ENCODE measurements at places on chromosomes 5 and 9.

DNA sequence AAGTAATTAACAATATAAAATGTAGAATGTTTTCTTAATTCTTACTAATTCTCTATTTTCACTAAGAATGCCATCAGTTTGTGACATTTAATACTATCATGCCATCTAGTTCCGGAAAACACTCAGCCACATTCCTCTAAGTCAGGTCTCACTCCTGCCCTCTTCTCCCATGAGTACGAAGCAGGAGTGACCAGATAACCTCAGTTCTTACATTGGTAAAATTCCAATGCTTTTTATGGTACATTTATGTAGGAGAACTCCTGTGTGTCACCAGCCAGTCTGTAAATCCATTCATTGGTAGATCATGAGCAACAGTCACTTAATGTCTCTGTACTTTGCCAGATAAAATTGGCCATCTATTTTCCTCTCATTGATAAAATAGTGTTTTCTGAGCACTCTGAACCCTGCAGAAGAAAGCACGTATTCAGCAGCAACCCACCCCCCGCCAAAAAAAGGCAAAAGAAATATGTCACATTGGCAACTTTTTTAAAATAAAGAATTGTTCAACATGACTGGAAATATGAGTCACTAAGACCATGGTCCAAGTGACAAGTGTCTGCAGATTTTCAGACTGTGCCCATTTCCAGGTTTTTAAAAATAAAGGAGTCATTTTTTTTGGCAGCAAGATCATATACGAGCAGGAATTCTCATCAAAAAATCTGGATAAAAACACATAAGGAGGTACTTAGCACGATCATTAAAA is 11.8 kb downstream of the GLIS3 start:
- DNase-seq = no peak

DNA sequence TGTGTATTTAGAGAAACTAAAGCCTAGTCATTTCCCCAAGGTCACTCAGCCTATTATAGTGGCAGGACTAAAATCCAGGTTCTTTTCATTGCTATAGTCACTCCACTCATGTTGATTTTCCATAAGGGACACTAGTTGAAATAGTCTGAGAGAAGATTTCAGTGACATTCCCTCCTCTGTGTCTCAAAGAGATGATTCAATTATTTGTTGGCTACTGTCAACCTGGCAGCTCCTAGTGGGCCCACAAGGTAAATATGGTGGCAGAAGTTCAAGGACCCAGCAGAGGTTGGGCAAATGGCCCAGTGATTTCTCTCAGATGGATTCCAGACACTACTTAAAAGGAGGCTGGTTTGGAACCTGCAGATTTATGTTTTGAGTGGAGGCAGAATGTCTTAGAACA is 48.1 kb downstream of the G3BP1 start:
- no peak for DNase-seq

GRCh38 chr5:77841616-77842015 is 65.5 kb upstream of the TBCA start:
- DNase-seq = no peak

GRCh38 chr9:91275655-91276054 is 86.1 kb downstream of the AUH start:
- DNase-seq = no peak

DNA sequence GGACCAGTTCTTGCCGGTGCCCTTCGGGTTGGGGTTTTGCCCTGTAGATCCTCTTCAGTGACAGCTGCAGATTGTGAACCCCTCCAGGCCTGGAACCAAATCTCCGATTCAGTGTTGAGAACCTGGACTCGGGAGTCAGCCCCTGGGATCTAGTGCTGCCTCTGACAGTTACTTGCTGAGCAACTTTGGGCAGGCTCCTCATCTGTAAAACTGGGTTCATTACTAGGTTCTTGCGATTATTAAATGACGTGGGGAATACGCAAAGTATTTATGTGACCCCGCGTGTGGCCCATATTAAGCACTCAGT is 600 bp downstream of the ERCC6L2 start:
- DNase-seq = no peak

GRCh38 chr9:87546704-87547103 is 49.0 kb downstream of the DAPK1 start:
- no peak for DNase-seq

DNA sequence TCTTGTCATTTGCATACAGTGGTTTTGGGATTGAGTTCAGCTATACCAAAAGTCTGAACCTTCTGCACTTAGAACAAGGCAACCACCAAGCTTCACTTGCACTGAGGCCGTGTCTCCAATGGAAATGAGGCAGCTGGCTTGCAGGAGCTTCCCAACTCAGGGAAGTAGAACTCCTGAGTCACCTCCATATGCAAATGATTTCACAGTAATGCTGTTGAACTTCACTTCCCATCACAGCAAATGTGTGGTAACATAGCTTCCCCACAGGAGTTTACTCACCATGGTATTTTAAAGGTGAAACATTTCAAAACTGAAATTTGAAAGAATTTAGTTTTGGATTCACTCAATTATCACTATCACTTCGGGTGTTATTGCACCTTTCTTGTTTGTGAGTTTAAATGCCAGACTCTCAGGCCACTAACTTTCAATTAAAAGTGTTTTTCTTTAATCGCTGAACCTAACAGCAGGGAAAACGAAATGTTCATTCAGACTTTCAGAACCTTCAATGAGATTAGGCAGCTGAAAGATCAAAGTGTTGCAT is 9.0 kb downstream of the CD274 start:
- no peak for DNase-seq

- DNase-seq = no peak
These were observed 3.7 kb upstream of the SVEP1 start for GRCh38 chr9:110583237-110583636.

- DNase-seq = no peak
These were observed 30.4 kb downstream of the ROR2 start for GRCh38 chr9:91919621-91920020.

DNA sequence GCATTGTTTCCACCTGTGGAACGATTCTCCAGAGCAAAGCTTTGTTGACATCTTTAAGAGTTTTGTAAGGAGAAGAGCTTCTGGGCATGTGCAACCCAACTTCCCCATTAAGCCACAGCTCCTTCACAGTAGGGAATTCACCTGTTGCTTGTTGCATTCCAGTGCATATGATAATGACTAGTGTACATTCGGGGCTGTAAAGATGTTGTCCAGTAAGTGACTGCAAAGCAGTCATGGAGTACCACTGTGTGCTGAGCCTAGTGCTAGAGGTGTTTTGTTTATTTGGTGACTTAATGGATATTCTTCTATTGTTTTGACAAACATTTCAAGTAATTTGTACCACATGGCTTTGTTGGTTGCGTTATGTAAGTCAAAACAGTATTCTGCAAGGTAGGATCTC is 12.8 kb downstream of the UGCG start:
- DNase-seq = no peak

- no peak for DNase-seq
These were observed 2.7 kb downstream of the GPX8 start for GRCh38 chr5:55162666-55163065.

GRCh38 chr5:32013658-32014057 is 160.5 kb downstream of the GOLPH3 start:
- DNase-seq = no peak

- no peak for DNase-seq
These were observed 12.5 kb downstream of the MRPS27 start for GRCh38 chr5:72307573-72307967.

- DNase-seq = no peak
These were observed 278.0 kb upstream of the ADCY2 start for GRCh38 chr5:7117961-7118360.

DNA sequence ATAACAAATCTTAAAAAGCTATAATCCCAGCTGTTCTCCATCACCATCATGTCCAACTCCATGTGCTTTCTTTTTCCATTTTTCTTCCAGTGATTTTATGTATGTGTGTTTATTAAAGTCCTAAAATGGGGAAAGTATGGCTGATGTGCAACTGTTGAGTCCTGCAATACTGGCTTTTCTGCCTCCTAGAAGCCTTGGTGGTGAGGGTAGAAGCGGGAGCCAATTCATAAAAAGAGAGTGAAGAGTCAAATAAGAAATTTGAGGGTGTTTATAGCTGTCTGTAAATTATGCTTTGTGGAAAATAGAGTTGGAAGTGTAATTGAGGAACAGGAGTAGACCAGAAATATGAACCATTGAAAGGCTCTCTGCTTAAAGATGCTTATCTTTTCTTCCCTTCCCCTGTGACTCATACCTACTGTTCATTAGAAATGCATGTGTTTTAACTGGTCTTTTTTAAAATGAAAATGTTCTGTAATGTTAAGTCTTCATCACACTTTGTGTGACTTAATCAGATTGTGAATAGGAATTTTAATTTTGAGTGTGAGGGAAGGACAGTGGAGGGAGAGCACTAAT is 80.1 kb downstream of the ZCCHC7 start:
- no peak for DNase-seq

- no peak for DNase-seq
These were observed 850 bp downstream of the IL6ST start for GRCh38 chr5:55993731-55994494.

All from stimulated activated CD4-positive, alpha-beta T cell treated with anti-CD3 and anti-CD28 coated beads, Interleukin-1b, Interleukin-23, amount 100 ng/mL, for 24 hours (primary cell).